ENCODE measurements at places on chromosomes 4 and X.

DNA sequence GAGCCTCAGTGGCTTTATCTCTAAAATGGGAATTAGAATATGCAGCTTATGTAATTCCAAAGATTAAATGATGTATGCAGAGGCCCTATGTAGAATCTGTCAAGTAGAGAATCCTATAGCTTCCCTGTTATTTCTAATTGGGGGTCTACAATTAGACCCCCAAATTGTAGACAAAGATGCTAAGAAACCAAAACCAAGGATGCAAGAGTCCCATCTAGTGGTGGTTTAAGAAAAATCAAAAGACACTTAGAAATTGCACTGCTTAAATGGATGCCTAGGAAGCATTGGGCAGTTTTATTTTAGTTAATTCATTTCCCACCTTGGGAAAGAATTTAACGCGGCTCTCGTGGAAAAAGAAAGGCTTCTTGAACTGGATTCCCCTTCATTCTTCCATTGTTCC, 115.2 kb downstream of the GABRA2 start:
- DNase-seq, result no peak

DNA sequence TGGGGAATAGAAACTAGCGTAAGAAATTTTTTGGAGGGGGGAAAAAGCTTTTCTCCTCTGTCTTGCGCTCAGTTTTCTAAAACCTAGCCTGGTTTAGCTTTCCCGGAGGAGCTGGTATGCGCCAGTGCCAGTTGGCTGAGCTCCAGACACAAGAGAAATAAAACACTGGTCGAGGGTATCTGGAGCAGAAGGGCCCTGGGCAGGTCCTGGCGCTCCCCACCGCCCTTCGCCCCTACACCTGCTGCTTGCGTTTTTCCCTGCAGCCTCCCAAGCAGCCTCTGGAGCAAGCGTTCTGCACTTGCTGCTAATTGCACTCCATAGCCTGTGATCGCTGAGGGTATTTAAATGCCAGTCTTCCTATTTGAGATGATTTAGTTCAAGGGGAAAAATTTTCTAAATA, 816 bp downstream of the EREG start:
- DNase-seq, result no peak

- no peak for DNase-seq
Observed at GRCh38 chrX:13932416-13932815, 97.3 kb downstream of the GEMIN8 start.

- DNase-seq, result no peak
Observed at GRCh38 chrX:44042751-44043150, 69.6 kb upstream of the NDP start.

DNA sequence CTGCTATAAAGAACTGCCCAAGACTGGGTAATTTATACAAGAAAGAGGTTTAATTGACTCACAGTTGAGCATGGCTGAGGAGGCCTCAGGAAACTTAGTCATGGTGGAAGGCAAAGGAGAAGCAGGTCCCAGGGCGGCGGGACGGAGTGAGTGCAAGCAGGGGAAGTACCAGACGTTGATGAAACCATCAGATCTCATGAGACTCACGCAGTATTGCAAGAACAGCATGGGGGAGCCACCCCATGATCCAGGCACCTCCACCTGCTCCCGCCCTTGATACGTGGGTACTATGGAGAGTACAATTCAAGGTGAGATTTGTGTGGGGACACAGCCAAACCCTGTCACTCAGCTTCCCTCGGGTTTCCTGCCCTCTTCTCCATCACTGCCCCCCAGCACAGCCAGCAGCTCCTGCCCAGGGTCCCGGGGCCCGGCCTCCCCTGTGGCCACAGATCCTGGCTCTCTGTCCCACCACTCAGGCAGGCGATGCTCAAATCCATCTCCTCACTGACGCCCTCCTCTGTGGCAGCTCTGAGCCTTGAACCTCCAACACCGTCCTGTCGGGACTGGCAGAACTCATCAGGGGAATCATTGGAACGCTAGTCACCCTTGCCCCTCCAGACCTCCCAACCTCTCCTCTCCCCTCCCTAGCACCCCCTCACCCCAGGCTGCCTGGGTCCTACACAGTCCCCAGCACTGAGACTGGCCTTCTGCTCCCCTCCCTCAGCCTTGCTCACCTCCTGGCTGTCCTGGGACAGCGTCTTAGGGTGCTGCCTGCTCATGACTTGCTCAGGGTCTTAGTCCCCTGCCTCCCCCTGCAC, 37.6 kb downstream of the FGFRL1 start:
- peak; percentile 34 for DNase-seq

DNA sequence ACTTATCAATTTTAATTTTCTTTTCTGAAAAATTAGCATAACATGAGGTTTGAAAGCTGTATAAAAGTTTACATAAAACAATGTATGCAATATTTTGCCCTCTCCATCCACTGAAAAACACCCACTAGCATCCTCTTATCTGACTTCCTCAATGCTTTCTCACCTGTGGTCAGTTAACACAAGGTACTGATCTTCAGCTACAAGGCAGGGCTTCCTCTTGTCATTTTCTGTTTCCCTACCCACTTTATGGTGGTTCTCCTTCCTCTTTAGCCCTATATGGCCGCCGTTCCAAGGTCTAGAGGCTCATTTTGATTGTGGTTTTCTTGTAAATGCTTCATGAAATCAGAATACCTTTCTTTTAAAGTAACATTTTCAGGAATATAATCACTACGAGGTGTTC, 618.6 kb upstream of the CPEB2 start:
- DNase-seq, result no peak

DNA sequence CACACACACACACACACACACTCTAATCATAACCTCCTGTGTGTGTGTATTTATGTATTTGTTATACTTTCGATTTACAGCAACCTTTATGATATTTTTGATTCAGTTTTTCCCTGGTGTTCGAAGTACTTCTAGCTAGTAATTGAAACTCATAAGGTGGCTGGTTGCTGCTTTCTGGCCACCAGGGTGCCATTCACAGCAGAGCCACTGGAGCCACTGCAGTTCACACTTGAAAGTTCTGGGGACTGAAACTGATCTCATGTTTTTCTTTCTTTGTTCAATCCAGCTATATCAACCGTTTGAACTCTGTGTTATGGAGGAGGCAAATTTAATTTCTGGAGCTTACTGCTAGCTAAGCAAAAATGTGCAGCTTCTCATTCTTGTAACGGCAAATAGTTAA, 419.4 kb downstream of the ADGRL3 start:
- no peak for DNase-seq

- DNase-seq, result no peak
Observed at GRCh38 chrX:133995759-133996158, 10.4 kb upstream of the GPC3 start.

DNA sequence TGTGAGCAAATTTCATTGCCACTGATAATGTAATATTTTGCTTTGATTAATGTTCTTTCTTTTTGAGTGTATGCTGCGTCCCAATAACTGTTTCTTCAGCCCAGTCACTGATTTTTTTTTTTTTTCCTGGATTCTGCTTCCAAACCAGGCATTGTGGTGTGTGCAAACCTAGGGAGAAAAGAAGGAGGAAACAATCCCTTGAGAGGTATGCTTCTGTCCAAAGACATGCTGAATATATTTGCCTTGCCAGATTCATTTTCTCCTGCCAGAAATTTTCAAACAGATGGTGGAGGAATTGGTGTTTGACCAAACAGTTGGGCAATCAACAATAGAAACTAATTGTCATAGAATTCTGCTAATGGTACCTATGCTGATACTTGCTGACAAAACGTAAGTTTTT, 753.6 kb downstream of the RPA4 start:
- DNase-seq, result no peak

DNA sequence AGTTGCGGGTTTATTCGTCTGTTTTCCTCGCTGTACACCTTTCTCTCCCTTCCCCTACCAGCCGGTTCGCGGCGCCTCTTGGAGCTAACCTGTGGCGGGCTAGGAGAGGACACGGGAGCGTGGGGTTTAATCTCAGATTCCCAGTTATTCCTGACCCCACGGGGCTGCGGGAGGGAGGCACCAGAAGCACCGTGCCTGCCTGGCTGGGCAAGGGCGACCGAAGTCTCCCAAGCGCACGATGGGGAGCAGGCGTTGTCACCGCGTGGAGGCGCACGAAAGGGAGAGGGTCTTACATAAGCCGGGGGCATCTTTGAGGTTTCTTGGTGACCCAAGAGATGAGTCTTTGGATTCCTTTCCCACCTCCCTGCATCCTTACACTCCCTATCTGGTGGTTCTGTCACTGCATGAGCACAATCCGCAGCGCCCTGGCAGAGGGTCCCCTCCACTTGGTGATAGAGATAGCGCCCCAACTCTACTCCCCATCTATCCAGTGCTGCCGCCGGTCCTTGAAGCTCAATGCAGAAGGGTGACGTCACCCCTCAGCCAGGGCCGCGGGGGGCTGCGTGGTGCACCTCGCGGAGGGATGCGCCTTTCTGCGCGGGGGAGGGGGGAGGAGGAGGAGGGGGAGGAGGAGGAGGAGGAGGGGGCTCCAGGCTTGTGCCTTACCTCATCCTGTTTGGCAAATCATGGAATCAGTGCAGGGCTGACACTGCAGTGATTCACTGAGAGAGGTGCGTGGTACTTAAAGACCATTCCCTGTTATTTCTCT, 793 bp downstream of the TSPAN7 start:
- no peak for DNase-seq

DNA sequence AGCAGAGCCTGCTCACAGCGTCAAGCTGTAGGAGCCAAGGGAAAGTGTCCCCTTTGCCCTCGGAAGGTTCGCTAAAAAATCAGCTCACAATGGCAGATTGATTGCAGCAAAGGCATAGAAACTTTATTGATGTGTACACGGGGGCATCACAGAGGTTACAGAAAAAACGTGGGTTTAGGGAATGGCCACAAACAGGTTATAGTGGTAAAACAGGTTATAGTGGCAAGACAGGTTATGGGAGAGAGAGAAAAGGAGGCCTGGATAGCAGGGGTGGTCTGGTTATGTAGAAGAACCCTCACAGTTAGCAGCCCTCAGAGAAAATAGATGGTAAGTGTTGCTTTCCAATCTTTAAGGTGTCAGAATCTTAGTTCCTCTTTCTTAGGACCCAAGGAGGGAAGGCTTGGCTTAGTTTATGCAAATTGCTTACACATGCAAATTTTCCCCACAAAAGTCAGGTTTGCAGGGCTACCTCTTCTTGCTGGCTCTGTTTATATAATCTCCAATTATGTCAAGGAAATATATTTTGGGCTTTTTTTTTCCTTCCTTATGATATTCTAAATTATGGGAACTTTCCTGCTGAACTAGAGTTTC, 113.7 kb downstream of the BMP15 start:
- DNase-seq, result no peak

- no peak for DNase-seq
Observed at GRCh38 chr4:68997040-68997439, 45.4 kb upstream of the UGT2A3 start.

DNA sequence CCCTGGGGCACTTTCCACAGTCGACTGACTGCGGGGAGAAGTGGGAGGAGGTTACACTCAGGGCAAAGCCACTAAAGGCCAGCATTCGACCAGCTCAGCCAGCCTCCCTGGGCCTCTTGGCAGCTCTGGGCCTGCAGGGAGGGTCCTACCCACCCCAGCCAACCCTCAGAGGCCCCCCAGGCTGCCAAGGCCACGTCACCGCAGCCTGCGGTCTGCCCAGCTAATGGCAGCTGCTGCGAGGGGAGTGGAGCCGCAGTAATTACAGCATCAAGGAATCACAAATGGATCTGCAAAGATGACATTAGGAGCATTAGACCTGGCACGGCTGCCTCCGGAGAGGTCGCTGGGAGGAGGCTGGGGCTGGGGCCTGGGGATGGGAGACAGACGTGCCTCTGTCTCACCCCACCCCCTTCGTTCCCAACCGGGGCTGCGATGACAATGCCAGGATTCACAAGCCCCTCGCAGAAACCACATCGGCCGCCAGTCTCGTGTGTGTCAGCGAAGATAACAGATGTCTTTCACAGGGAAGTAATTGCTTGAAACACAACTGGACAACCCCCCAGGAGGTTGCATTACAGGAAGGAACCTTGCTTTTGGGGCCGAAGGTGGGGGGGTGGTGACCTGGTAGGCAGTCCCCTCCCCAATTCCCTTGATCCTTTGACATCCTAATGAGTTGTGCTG, 367.6 kb downstream of the BCOR start:
- DNase-seq, result no peak

DNA sequence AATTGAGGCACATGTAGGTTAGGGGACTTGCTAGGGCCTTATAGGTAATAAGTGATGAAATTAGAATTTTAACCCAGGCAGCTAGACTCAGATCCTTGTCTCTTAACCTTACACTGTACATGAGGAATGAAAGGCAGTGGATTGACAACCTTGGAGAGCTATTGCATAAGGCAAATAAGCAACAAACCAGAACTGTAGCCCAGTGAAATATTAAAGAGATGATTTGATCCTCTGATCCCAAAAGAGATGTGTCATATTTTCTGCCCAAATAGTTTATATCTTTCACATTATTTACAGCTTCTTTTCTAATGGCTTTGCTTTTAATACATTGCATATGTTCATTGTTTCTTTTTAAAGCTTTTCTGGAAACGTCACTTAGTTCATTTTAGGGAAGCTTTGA, 252.6 kb downstream of the ANK2 start:
- DNase-seq, result no peak

DNA sequence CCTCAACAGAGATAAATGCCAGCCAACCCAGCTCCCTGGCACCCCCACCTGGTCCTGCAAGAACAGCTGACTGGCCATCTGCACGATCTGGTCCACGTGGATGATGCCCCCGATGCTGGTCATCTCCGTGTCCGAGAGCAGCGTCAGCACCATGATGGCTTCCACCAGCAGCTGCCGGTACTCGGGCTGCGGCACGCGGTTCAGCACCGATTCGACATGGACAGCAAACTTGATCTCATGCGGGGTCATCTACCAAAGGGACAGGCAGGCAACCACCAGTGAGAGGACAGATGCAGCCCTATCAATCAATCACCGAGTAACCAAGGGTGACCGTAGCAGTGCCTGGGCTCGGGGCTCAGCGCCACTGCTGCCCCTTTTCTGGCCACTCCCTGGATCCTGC, 89.8 kb downstream of the PHKA2 start:
- DNase-seq, result no peak

- DNase-seq, result no peak
Observed at GRCh38 chr4:149552601-149553000, 263.0 kb downstream of the IQCM start.

GRCh38 chr4:3703677-3704521, 62.3 kb upstream of the ADRA2C start:
- no peak for DNase-seq

GRCh38 chr4:75745721-75746199, 21.4 kb downstream of the USO1 start:
- DNase-seq, result no peak

DNA sequence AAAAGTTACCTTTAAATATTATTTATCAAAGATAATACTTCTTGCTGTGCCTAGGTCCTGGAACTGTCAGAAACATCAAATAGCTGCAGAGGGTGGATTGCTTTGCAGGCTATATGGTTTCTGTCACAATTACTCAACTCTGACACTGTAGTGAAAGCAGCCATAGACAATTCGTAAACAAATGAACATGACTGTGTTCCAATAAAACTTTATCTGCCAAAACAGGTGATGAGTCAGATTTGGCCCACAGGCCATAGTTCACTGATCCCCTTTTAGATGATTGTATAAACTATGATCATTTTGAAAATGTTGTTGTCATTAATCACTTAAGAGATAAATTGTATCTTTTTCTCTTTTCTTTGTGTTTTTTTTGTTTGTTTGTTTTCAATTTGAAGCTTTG, 8.4 kb upstream of the MEPE start:
- DNase-seq, result no peak

Measured in activated T-cell treated with anti-CD3 and anti-CD28 coated beads for 48 hours (primary cell).